ENCODE measurements at places on chromosomes 1 and 21. TPM values are rescaled to one million over a fixed set of nuclear protein-coding genes. Genes with fewer than 3 reads are reported as not detected.

Gene IARS2
- 65.7 TPM for total RNA-seq

Gene CELSR2
- 2.8 TPM for total RNA-seq

Gene KRTAP19-1
- not detected for total RNA-seq

- no peak for DNase-seq
Measured at GRCh38 chr1:183674339-183674738, 21.2 kb upstream of the APOBEC4 start.

- peak; percentile 58 for DNase-seq
Measured at GRCh38 chr1:9233241-9233941, 1.2 kb upstream of the H6PD start.

GRCh38 chr1:18929686-18930085 is 26.8 kb downstream of the IFFO2 start:
- no peak for DNase-seq
